ENCODE measurements at places on chromosomes 13 and 19. TPM values are rescaled to one million over a fixed set of nuclear protein-coding genes. Genes with fewer than 3 reads are reported as not detected.

DNA sequence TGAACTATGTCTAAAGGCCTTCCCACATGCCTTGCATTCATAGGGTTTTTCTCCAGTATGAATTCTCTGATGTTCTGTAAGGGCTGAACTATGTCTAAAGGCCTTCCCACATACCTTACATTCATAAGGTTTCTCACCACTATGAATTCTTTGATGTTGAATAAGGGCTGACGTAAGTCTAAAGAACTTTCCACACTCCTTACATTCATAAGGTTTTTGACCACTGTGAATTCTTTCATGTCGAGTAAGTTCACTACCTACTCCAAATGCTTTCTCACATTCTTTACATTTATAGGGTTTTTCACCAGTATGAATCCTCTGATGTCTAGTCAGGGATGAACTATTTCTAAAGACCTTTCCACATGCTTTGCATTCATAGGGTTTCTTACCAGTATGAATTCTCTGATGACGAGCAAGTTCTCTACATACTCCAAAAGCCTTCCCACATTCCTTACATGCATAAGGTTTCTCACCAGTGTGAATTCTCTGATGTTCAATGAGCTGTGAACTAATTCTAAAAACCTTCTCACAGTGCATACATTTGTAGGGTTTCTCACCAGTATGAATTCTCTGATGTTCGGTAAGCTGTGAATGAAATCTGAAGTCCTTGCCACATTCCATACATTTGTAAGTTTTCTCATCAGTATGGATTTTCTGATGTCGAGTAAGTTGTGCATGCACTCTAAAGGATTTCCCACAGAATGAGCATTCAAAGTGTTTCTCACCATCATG, 19.1 kb upstream of the ZNF260 start:
- H3K27ac ChIP-seq = no peak overlapping the region
- peaks cover 11% of the 10 kb centered on the region for H3K36me3 ChIP-seq
- DNase-seq = no peak
- H3K27me3 ChIP-seq = no peaks in the 10 kb centered on the region
- H3K4me1 ChIP-seq = no peaks in the 10 kb centered on the region

DNA sequence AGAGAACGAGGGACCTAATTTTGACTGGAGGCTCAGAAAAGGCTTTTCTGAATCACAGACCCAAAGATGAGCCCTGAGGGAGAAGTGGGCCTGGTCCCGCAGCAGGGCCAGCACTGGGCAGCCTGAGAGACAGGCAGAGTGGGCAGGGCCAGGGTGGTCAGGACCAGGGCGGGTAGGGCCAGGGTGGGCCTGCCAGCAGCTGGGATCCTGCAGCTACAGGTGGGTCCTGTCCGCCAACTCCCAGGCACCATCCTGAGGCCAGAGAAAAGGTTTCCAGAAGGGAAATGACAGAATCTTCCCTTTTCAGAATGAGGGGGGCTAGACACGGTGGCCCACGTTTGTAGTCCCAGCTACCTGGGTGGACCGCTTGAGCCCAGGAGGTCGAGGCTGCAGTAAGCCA, 23.7 kb downstream of the LATS2 start:
- no peaks in the 10 kb centered on the region for H3K27me3 ChIP-seq
- H3K4me3 ChIP-seq = no peak overlapping the region
- H3K4me1 ChIP-seq = peaks cover 72% of the 10 kb centered on the region

DNA sequence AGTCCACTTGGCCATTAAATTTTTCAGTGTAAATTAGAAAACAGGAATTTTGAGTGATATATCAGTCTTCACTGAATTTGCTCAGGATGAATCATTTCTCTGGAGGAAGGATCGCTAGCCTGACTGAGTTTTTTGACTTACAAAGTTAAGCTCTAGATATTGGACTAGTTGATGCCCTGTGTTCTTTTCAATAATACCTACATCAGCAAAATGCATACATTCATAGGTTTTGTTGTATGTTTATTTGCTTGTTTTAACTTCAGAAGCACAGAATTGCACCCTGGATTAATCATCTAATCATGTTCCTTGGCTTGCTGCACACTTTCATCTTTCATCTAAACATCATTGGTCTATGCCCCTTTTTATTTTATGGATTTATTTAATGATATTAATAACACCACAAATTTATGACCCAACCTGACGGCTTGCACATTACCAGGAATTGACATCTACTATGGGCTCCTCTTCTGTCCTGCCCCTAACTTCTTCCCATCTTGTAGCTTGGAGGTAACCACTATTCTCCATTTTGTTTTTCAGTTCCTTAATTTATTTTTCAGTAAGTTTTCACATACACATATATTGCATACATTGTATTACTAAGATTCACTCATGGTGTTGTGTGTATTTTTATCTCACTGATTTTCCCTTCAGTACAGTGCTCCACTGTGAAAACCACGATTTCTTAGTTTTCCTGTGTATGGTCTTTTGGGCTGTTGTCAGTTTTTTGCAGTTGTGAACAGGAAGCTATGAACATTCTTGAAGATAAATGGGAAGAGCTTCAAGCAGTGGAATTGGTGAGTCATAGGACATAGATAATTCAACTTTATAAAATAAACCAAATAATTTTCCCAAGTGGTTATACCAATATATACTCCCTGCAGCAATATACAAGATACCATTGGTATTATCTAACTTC, 23.3 kb downstream of the COMMD6 start:
- no peak for DNase-seq
- H3K27ac ChIP-seq = no peak overlapping the region
- no peak overlapping the region for H3K4me3 ChIP-seq
- no peaks in the 10 kb centered on the region for H3K36me3 ChIP-seq
- H3K4me1 ChIP-seq = no peaks in the 10 kb centered on the region

DNA sequence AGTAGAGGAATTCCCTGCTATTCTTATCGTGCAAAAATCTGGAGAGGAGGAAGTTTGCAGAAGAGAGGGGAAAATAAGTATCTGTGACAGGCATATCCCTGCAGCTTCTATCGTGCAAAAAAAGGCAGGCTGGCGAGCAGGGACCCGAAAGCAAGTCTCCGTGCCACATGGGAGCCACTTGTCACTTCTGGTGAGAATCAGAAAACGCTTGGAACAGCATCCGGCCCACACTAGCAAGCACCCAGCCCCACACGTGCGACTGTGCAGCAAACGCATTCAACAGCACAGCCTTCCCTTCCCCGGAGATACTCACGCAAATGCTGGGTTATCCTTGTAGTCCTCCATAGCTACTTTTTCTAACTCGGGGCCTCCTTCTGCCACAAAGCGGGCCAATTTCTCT, 16.9 kb downstream of the SUGP1 start:
- no peaks in the 10 kb centered on the region for H3K27me3 ChIP-seq
- H3K4me1 ChIP-seq = peaks cover 13% of the 10 kb centered on the region
- H3K4me3 ChIP-seq = no peak overlapping the region
- no peak overlapping the region for H3K27ac ChIP-seq
- peaks cover 68% of the 10 kb centered on the region for H3K36me3 ChIP-seq

GRCh38 chr19:35247526-35248309, 1.1 kb upstream of the LSR start:
- H3K4me3 ChIP-seq = peak overlapping the region; percentile 69
- H3K27ac ChIP-seq = peak overlapping the region; percentile 85
- H3K36me3 ChIP-seq = no peaks in the 10 kb centered on the region
- H3K4me1 ChIP-seq = peaks cover 5% of the 10 kb centered on the region
- H3K27me3 ChIP-seq = peaks cover 6% of the 10 kb centered on the region
- peak; percentile 90 for DNase-seq

- H3K4me1 ChIP-seq = peaks cover 46% of the 10 kb centered on the region
- no peak overlapping the region for H3K4me3 ChIP-seq
- peak overlapping the region; percentile 96 for H3K27ac ChIP-seq
- H3K27me3 ChIP-seq = no peaks in the 10 kb centered on the region
- DNase-seq = no peak
- H3K36me3 ChIP-seq = no peaks in the 10 kb centered on the region
Measured at GRCh38 chr19:3054265-3054971, 7.9 kb downstream of the TLE5 start.

- no peak for DNase-seq
- H3K27ac ChIP-seq = no peak overlapping the region
- no peaks in the 10 kb centered on the region for H3K27me3 ChIP-seq
- no peaks in the 10 kb centered on the region for H3K36me3 ChIP-seq
- H3K4me1 ChIP-seq = no peaks in the 10 kb centered on the region
Measured at GRCh38 chr13:29830000-29830399, 20.4 kb downstream of the UBL3 start.

DNA sequence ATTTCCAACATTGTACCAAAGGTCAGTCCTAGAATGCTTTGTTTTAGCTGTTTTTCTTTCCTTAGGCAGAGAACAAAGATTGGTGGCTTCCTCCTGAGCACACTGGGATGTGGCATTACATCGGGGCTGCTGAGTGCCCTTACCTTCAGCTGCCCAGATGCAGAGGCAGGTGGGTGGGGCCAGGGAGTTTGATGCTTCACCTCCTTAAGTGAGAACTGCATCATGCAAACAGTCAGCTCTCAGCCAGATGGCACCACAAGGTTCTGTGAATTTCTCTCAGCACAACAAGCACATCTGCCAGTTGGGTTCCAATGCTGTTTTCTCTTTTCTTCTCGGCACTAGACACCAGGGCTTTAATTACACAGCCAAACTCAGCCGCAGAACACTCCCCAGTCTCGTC, 87.4 kb upstream of the UBL3 start:
- no peak overlapping the region for H3K4me3 ChIP-seq
- H3K36me3 ChIP-seq = no peaks in the 10 kb centered on the region
- no peaks in the 10 kb centered on the region for H3K4me1 ChIP-seq
- no peak for DNase-seq
- no peaks in the 10 kb centered on the region for H3K27me3 ChIP-seq

DNA sequence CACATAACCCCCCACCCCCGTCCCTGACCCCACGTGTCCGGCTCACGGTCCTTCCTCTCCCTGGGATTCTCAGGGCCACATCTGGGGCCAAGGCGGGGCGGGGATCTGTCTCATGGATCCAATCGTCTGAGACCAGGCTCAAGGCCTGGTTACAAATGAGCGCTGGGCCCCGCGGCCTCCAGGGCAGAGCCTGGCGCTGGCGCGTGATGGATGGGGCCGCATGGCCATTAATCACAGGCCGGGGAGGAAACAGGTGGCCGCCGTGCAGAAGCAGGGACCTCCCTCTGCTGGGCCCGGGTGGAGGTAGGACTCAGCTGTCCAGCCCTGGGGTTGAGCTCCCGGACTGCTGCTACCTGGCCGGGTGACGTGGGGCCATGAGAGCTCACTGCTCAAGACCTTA, 5.8 kb upstream of the TLE5 start:
- peak overlapping the region; percentile 64 for H3K27ac ChIP-seq
- peaks cover 13% of the 10 kb centered on the region for H3K4me1 ChIP-seq
- no peaks in the 10 kb centered on the region for H3K27me3 ChIP-seq
- no peak overlapping the region for H3K4me3 ChIP-seq

DNA sequence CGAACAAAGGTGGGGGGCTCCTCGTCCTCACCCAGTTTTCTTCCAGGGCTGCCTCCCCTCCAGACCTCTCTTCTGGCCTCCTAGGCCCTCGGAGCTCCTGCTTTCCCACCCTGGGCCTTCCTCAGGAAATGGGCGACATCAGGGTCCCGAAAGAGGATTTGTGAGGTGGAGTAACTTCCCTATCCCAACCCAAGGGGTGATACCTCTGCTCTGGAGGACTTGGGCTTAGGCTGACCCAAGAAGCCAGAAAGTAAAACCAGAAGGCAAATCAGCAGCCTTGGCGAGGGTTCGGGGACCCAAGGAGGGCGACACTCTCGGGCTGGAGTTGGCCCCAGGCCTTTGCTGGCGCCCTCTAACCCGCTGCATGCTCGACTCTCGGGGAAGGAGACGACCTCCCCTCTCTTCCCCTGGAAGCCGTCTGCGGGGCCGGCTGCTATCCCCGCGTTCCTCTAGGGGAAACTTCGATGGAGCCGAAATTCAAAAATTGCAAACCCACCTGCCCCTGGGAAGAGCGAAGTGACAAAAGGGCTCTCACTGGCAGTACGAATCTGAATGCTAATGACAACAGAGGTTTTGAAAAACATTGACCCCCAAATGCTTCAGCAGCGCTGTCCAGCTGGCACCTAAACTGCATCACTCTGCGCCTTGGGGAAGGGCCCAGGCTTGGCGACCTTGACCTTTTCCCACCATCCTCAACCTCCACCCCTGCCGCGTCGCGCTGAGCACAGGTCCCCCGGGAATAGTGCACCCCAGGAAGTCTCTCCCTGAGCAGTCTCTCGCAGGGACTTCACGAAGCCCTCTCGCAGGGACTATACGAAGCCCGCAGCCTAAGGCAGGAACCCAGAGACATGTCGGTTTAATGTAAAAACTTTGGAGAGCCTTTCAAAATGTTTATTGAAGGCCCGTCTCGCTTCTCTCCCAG, 2.4 kb downstream of the PDX1 start:
- H3K4me1 ChIP-seq = peaks cover 25% of the 10 kb centered on the region
- H3K36me3 ChIP-seq = no peaks in the 10 kb centered on the region
- no peak overlapping the region for H3K4me3 ChIP-seq
- peaks cover 98% of the 10 kb centered on the region for H3K27me3 ChIP-seq

- no peak overlapping the region for H3K27ac ChIP-seq
- DNase-seq = no peak
- H3K36me3 ChIP-seq = no peaks in the 10 kb centered on the region
- no peak overlapping the region for H3K4me3 ChIP-seq
- H3K27me3 ChIP-seq = no peaks in the 10 kb centered on the region
Measured at GRCh38 chr13:75764926-75765310, 128.8 kb downstream of the LMO7 start.

GRCh38 chr13:51727634-51728274, 76.2 kb downstream of the DHRS12 start:
- no peak overlapping the region for H3K4me3 ChIP-seq
- H3K27ac ChIP-seq = peak overlapping the region; percentile 3
- H3K36me3 ChIP-seq = no peaks in the 10 kb centered on the region
- no peaks in the 10 kb centered on the region for H3K27me3 ChIP-seq

DNA sequence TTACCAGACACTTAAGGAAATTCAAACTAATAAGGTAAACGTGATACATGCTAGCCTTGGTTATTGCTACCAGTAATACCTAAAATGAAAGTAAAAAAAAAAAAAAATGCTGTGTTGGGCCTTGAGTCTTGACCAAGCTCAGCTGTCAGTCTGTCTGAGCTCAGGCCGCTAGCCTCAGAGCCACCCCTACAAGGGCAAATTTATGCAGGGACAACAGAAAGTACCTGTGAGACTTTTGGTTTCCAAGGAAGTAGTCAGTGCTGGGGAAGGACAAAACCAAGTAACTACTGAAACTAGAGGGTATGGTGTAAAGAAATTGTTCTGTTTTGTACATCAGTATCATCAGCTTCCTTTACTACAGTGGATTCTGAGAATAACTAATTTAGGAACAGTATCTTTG, 134.3 kb upstream of the SLITRK5 start:
- no peak overlapping the region for H3K4me3 ChIP-seq
- H3K27ac ChIP-seq = no peak overlapping the region
- no peaks in the 10 kb centered on the region for H3K27me3 ChIP-seq
- DNase-seq = no peak
- H3K4me1 ChIP-seq = no peaks in the 10 kb centered on the region
- no peaks in the 10 kb centered on the region for H3K36me3 ChIP-seq

GRCh38 chr13:110676595-110677587, 29.0 kb downstream of the CARS2 start:
- no peak overlapping the region for H3K27ac ChIP-seq
- no peaks in the 10 kb centered on the region for H3K27me3 ChIP-seq
- H3K4me1 ChIP-seq = no peaks in the 10 kb centered on the region

Gene BABAM1
- total RNA-seq = 68.5 TPM

Gene CLDN10
- total RNA-seq = not detected

Gene APOC4
- 0.83 TPM for total RNA-seq

Gene FAM216B
- not detected for total RNA-seq

Gene IZUMO2
- total RNA-seq = not detected

Gene DACT3
- 1.7 TPM for total RNA-seq

Gene HCST
- total RNA-seq = 17.4 TPM

Data from adrenal gland (tissue), 19 donors.